ENCODE measurements at places on chromosomes 2 and 18.
A peak's percentile ranks its signal among the peaks of the same experiment; 100 is the strongest.

DNA sequence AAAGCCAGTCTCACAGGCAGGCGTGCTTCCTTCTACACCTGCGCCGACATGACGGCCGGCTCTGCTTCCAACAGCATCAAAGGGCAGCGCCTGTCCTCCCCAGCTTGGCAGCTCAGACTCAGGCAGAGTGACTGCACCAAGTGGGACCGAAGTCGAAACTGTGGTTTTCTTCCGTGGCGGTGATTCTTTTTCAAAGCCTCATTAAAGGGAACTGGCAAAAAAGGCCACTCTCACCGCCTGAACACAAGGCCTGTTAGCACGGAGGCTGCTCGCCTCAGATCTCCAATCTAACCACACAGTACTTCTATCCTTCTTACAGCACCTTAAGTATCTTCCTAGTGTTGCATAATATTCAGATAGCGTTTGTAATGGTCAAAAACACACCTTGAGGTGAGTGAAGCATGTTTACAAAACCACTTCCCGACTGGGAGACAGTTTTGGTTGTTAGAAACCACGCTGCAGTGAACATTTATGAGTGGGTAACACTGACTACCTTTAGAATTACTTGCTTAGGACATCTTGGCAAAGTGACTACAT, 236.4 kb downstream of the HDAC4 start:
- DNase-seq: no peak

DNA sequence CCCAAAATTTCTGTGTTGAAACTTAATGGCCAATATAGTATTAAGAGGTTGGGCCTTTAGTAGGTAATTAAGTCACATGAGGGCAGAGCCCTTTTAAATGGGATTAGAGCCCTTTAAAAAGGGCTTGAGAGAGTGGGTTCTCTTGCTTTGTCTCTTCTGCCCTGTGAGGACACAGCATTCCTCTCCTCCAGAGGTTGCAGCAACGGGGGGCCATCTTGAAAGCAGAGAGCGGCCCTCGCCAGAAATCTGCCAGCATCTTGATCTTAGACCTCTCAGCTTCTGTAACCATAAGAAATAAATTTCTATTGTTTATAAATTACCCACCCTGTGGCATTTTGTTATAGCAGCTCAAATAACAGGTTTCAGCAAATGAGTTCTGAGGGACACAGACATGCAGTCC, 305.0 kb upstream of the LRP1B start:
- no peak for DNase-seq

DNA sequence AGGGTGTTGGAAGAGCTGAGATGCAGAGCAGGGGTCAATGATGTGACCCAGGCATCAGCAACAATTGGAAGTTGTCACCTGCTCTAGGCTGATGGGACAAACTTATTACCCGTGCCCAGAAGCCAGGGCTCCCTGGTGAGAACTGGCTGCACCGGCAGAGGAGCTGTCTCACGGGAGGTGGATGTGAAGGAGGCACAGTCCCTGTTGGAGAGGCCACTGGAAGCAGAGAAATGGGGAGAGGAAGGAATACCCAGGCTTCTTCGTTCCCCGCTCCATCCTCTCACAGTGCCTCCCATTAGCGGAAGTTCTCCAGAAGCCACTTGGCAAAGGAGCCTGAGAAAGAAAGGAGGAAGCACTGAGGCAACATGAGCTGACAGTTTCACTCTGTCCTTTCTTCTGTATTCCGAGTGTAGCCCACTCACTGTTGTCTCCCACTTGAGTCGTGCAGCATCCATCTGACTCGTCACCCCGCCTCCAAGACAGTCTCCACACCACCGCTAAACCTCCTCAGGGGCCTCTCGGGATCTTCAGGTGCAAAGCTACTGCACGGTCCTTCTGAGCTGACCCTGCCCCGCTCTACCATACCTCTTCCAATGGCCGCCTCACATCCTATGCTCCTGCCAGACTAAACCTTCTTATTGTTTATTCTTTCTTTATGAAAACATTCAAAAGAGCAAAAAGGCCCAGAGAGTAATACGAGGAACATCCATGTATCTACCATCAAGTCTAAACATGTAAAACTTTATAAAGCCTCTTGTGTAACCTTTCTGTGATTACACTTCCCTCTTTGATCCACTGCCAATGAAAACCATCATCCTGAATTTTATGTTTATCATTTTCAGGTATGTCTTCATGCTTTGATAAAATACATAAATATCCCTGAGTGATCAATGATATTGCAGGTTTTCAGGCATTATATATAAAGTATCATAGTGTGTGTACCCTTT, 19.1 kb upstream of the AFTPH start:
- DNase-seq: no peak

DNA sequence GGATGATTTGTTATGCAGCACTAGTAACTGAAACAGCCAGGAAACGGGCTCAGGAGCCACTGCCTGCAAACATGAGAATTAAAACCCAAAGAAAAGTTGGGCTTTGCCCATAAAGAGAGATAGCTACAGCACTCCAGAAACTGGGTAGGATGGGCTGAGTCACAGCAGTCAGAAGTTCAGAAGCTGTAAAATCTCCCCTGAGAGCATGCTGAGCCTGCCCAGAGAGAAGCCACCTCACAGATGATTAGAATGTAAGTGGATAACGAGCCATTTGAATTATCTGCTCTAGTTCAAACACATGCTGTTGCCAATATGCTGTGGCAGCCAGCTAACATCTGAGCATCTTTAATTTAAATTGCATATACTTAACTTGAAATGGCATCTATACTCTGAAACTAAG, 388.1 kb upstream of the ACVR2A start:
- no peak for DNase-seq

DNA sequence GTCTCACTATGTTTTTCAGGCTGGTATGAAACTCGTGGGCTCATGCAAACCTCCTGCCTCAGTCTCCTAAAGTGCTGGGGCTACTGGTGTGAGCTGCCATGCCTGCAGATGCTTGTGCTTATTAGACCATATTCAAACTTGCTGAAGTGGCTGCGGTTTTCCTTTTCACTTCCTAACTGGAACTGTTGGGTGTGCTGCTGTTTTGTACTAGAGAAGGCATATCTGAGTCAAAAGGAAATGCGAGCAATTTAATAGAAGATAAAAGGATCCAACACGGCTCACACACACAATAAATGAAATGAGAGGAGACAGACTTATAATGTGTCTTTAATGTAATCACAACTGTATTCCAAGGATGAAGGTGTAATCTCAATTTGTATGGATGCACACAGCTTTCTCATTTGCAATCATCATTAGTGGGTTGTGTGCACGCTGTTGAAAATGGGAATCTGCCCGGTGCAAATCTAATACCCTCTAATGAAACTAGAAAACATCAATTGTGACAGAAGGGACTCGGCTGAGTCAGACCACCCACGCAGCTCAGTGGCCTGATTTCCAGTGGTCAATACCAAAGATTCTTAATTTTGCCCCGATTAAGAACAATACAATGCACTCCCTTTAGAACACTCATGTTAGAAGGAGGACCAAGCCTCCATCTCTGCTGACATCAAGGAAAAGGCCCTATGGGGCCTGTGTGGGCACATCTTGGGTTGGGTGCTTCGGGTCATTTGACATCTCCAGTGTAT, 532.7 kb downstream of the TDRD15 start:
- no peak for DNase-seq

- no peak for DNase-seq
Measured at GRCh38 chr2:143312441-143312840, 183.2 kb downstream of the ARHGAP15 start.

GRCh38 chr2:24350826-24351626, 9.3 kb downstream of the ITSN2 start:
- no peak for DNase-seq

GRCh38 chr2:9694661-9695234, 64.0 kb upstream of the YWHAQ start:
- DNase-seq: no peak

GRCh38 chr18:69590150-69590549, 189.5 kb downstream of the DOK6 start:
- no peak for DNase-seq

DNA sequence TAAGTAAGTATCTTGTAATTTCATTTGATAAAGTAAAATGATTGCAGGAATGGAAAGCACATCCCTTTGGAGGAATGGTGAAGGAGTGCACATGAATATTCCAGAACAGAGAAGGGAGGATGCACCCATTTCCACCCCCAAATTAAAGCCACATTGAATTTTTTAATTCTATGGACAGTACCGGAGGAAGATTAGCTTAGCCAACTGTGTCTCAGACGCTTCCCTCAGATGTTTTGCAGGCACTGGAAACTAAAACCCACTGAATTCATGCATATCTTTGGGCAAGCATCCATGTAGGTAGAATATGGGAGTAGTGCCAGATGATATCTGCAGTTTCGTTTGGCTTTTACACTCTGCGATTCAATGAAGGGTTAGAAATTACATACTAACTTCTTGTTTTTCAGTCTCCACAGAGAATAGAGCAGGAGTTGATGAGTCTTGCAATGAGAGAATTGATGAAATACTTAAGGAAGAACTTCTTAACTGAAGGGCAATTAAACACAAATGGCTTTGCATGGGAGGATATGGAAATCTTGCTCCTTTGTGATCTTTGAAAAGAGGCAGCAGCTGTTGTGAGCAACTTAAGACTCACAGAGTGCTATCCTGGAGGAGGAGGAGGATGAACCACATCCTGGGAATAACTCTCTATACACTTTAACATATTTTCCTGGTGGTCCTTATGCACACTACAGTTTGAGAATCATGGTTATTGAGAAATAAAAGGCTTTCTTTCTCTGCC, 71.7 kb upstream of the MYO3B start:
- no peak for DNase-seq

DNA sequence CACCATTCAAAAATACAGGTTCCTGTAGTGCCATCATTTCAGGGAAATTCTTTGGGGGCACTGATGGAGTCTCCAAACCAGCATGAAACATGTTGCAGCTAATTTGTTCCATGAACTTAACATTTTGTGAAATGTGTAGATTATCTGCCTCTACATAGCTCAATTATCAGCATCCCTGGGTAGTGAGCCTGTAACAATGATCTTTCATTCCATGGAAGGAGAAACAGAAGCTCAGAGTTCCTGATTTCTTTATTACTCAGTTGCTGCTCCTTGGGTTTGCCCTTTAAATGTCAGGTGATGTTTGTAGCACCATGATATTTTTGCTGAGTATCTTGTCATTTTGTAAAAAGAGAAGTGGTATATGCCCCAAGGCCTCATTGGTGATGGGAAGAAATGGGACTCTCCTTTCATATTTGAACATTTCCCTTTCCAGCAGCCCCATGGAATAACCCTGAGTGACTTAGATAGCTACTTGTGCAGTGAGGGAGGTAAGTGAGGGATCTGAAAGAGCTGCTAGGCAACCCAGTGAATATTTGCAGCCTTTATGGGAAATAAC, 146.9 kb downstream of the CERS6 start:
- DNase-seq: no peak

GRCh38 chr2:54560146-54560881, 104.2 kb downstream of the SPTBN1 start:
- peak; percentile 24 for DNase-seq

DNA sequence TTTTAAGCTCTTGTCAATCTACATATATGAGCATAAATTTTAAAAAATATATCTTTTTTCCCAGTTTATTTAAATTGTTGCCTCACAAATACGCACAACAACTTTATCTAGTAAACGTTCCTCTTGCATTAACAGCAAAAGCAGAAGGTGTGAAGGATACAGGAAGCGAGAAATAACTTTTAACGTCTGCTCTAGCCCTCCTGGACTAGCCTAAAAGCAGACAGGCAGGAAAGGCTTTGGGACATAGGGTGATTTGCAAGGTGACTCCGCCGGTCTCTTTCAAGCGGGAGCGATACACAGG, 434 bp upstream of the DUSP19 start:
- no peak for DNase-seq

- no peak for DNase-seq
Measured at GRCh38 chr2:119713819-119714490, 35.0 kb downstream of the TMEM177 start.

Data from endothelial cell (in vitro differentiated cells).